Stimulated activated CD8-positive, alpha-beta memory T cell treated with anti-CD3 and anti-CD28 coated beads, Interleukin-12 subunit alpha, Interleukin-12 subunit beta, amount 100 ng/mL, for 1 hour (primary cell): ENCODE measurements at places on chromosomes 2 and 18.

GRCh38 chr2:101627285-101628029, 70.0 kb upstream of the MAP4K4 start:
- no peak for DNase-seq

- no peak for DNase-seq
Measured at GRCh38 chr2:226440127-226440918, 359.3 kb downstream of the IRS1 start.

DNA sequence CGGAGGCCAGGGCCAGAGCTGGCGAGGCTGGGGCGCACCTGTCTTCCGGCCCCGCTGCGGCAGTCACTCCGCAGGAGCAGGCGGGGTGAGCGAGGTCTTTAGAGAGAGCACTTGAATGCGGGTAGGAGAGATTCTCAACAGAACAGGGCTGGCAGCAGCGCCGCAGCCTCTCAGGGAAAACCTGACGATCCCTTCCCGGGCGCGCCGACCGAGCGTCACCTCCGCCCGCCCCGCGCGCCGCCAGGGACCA, 526 bp downstream of the PRKRA start:
- no peak for DNase-seq

- no peak for DNase-seq
Measured at GRCh38 chr2:235378944-235379343, 114.9 kb upstream of the AGAP1 start.

DNA sequence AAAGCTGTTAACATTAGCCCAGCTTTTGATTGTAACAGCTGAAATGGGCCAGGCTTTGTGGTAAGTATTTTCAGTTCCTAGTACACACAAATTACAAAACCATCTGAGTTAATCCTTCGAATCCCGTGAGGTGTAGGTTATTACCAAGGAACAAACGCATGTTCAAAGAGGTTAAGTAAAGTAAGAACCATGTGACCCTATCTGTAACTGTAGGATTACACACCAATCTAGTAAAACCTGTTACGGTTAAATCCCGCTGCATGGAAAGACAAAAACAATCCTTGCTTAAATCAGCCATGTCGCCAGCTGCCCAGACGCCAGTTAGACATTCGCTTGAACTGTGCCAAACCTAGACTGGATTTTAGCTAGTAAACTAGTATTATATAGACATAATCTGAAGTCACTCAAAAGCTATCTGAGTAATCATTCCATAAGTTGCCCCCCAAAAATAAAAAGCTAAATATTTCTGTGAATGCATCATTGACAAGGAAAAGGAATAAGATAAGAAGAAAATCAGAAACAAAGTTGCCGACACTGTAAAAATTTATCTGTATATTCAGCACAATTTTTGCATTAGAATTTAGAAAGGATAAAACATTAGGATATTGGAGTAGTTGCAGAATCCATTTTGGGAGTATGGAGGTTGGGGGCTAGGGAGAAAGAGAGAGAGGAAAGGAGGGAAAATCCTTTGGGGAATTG, 638.0 kb downstream of the CNTNAP5 start:
- DNase-seq = no peak

- no peak for DNase-seq
Measured at GRCh38 chr2:192035731-192036442, 158.8 kb downstream of the TMEFF2 start.

GRCh38 chr18:2083691-2084090, 487.6 kb downstream of the METTL4 start:
- no peak for DNase-seq

DNA sequence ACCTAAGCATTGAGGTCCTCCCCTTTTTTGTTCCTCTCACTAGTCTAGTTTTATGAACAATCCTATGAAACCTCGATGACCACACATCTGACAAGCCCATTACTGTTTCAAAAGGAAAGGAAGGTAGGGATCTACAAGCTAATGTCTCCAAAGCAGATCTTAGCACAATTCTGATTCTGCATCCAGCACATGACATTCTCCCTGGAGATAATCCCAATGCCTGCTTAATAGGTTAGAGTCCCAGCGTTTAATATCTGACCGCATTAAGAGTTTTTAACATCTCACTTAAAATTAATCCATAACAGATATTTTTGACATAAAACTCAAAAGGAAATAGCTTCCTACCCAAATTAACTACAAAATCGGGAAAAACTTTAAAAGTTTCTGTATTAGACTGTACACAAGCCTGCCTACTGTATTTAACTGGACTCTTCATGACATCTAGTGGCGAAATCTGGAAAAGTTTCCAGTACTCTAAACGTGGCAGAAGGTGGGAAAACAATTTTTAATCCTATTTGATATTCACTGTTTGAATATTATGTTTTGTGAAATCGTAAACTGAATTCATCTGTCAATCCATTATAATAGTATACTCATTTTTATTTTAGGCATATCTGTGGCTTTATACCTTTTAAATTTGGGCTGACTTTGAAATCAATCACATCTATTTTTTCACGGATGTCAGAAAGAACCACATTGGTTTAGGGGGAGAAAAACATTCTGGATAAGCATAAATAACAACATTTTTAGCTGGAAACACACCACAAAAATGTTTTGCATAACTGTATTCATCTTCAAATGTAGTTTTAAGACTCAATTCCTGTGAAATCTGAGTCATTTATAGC, 62.4 kb downstream of the TXNL1 start:
- no peak for DNase-seq

DNA sequence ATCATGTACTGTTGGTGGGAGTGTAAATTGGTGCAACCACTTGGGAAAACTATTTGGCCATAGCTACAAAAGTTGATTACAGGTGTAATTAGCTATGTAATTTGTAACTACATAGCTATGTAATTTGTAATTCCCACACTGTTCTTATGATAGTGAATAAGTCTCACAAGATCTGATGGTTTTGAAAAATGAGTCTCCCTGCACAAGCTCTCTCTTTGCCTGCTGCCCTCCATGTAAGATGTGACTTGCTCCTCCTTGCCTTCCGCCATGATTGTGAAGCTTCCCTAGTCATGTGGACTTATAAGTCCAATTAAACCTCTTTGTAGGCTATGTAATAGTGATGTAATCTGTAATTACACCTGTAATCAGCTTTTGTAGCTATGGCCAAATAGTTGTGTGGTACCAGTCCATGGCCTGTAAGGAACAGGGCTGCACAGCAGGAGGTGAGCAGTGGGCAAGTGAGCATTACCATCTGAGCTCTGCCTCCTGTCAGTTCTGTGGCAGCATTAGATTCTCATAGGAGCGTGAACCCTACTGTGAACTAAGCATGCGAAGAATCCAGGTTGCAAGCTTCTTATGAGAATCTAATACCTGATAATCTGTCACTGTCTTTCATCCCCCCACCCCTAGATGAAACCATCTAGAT, 133.7 kb upstream of the COPS8 start:
- no peak for DNase-seq

GRCh38 chr2:173574324-173575112, 219.8 kb downstream of the CDCA7 start:
- DNase-seq = no peak

- no peak for DNase-seq
Measured at GRCh38 chr2:224209555-224210285, 170.6 kb upstream of the SERPINE2 start.

DNA sequence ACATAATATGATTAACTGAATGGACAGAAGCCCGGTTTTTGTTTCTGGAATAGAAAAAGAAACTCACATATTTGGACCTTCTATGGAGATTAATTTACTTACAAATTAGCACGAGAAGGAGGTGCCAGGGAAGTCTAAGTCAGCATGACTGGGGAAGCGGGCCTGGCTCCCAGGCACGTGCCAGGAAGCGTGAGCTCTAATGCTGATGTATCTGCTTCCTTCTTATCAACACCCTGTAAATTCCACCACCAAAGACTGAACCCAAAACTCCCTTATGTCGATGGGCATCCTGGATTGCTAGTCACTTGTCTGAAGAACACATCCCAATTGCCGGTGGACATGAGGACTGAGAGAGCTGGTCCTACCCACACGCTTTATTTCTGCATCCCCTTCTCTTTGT, 134.5 kb downstream of the GALNT14 start:
- no peak for DNase-seq

GRCh38 chr2:182207049-182207746, 219.6 kb downstream of the PDE1A start:
- DNase-seq = no peak

- DNase-seq = no peak
Measured at GRCh38 chr2:20544153-20544747, 97.4 kb downstream of the RHOB start.

GRCh38 chr2:227308784-227309183, 16.3 kb upstream of the MFF start:
- DNase-seq = no peak

DNA sequence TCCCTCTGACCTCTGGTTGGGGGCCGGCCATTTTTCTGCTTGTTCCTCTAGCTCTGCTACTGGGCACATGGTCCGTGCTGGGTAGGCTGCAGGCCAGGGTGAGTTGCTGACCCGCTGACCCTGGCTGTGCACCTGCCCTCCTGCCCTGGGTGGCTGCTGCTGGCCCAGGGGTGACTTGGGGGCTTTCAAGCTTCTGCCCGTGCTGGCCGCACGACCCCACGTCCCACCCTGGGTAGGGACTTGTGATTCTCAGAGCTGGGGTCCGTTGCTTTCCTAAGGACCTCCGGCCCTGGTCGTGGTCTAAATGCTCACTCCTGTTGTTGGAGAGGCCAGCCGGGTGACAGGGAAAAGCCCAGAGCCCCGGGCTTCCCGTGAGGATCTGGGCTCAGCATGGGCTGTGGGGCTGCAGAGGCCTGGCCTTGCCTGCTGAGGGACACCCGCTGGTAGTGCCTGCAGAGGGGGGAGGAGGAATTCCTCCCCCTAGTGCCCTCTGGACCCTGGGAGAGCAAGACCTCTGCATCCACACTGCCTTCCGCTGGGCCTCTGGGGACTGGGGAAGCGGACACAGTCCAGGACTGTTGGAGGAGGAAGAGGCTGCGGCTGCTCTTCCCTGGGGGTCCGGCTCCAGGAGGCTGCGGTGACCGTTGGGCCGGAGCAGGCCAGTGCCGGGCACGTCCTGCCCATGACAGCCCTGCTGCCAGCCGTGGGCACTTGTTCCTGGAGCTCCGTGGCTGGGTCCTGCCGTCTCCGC, 6.3 kb upstream of the GAL3ST2 start:
- DNase-seq = no peak

- DNase-seq = no peak
Measured at GRCh38 chr2:172562298-172562697, 6.4 kb downstream of the PDK1 start.

GRCh38 chr2:198558176-198558575, 753.8 kb downstream of the PLCL1 start:
- no peak for DNase-seq

DNA sequence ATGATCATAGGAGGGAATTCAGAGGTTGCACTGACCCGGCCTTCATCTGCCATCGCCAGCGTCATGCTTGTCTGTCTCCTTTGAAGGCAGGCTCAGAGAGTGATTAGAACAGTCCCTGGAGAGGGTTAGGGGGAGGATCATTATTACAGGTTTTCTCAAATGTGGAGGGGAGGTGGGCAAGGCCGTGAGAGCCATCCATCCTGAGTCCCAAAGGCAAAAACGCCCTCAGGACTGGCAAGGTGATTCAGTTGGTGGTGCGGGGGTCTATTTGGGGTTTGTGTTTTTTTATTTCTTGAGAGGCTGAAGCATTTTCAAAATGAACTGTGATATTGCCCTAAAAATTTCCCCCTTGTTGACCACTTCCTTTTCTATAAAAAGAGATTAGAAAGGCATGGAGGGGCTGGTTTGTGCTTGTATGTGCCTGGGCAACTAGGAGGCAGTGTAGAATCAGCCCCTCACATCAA, 39.3 kb upstream of the GYPC start:
- no peak for DNase-seq

DNA sequence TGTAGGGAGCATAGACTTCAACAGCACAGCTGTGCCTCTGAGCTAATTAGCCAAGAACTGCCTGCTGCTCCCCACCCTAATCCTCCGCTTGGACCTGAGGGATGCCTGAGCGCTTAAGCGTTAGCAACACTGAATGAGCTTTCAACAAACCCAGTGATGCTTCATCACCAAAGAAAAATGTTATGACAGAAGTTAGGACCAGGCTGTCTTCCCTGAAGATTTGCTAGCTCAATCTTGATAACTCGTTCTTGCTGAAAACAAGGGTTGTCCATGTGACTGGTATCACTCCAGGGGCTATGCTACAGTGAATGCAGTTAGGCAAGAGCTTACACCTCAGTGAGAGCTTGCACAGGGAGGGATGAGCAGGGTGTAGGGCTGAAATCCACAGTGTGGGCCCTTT, 190.7 kb upstream of the SIX2 start:
- no peak for DNase-seq

- DNase-seq = no peak
Measured at GRCh38 chr2:111167076-111167862, 46.6 kb downstream of the BCL2L11 start.

GRCh38 chr2:239832490-239833268, 192.5 kb downstream of the NDUFA10 start:
- no peak for DNase-seq

- DNase-seq = no peak
Measured at GRCh38 chr2:239715202-239715601, 309.9 kb downstream of the NDUFA10 start.

- DNase-seq = no peak
Measured at GRCh38 chr2:55970500-55970899, 46.9 kb upstream of the EFEMP1 start.

DNA sequence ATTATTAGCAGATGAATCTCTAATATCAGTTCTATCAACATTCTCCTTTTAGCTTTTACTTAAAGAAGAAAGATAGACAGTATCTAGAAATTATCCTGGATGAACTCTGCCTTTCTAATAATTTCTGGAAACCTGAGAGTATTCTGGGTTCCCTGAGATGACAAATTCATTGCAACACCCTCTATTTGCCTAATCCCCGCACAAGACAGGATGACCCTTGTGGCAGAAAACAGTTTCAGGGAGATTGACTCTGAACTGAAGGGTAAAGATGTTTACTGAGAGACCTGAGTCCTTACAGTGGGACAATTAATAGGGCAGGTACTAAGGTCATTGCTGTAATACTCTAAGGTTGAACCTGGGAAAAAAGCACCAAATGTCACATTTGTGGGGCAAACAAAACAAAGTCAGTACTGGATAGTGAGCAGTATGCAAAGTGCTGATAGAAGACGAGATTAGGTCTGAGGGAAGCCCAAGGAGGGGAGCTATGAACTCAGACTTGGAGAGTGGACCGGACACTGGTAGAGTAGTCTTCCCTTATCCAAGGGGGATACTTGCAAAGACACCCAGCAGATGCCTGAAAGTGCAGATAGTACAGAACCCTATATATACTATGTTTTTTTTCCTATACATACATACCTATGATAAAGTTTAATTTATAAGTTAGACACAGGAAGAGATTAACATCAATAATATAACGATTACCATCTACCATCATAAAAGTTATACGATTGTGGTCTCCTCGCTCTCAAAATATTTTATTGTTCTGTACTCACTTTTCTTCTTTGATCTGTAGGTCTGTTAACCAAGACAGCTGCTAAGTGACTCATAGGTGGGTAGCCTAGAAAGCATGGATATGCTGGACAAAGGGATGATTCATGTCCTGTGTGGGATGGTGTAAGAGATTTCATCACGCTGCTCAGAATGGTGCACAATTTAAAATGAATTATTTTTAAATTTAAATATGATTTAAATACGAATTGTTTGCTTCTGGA, 148.3 kb upstream of the KLHL14 start:
- no peak for DNase-seq
